ENCODE measurements at places on chromosomes 3 and 15.

GRCh38 chr3:146679995-146680394 lies 74.8 kb upstream of the PLSCR5 start:
- no peak for DNase-seq

DNA sequence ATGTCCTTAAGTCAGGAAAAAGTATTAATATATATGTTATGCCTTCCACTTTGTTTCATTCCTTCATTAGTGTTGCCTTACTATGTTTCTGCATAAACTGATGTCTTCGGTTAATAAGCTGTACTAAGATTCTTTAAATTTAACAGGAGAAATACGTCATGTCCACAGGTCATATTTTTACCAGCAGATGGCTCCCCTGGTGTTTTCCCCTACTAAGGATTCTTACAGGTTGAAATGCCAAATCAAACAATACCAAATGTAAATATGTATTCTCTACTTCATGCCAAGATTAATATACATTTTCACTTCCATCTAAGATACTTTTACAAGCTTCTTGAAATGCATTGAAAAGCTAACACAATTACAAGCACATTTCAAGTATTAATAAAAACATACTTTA lies 1602.1 kb downstream of the SI start:
- DNase-seq: no peak

DNA sequence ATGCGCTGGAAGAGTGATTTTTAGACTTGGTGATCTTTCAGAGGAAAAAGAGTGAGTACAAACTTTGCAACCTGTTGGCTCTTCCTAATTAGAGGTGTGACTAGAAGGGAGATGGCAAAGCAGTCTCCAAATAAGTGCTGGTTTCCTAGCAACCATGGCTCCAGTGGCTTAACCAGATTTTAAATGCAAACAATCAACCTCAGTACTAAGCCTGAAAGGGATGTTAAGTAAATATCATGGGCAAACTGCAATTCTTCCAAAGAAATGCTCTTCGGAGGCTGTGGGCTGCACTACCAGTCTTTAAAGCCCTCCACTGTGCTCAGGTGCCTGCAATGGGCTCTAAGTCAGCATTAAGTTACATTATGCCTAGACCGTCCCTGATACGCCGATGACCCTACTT lies 678.1 kb upstream of the CCDC54 start:
- DNase-seq: no peak

DNA sequence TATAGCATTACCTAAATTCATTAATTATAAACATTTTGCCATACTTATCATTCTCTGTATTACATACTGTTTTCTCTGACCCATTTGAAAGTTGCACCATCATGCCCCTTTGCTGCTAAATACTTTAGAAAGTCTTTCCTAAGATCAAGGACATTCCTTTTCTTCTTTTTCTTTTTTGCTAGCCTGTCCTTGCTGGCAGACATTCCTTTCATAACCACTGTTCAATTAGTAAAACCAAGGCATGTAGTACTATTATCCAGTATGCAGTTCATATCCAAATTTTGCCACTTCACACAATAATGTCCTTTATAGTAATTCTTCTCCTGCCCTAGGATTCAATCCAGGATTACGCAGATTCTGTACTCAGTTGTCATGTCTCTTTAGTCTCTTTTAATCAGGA lies 321.0 kb upstream of the C2CD4B start:
- no peak for DNase-seq

GRCh38 chr3:170178651-170179050 lies 2.9 kb downstream of the PHC3 start:
- no peak for DNase-seq
